Spinal cord (tissue), 10 donors: ENCODE measurements at places on chromosomes 3 and 15. TPM values are rescaled to one million over a fixed set of nuclear protein-coding genes. Genes with fewer than 3 reads are reported as not detected.

TTC23 gene
- 23.8 TPM for total RNA-seq

LCMT2 gene
- total RNA-seq, result 16.4 TPM

STAB1 gene
- 79.7 TPM for total RNA-seq

MRAS gene
- 81.9 TPM for total RNA-seq

ALDH1A2 gene
- total RNA-seq, result 78.6 TPM

DNA sequence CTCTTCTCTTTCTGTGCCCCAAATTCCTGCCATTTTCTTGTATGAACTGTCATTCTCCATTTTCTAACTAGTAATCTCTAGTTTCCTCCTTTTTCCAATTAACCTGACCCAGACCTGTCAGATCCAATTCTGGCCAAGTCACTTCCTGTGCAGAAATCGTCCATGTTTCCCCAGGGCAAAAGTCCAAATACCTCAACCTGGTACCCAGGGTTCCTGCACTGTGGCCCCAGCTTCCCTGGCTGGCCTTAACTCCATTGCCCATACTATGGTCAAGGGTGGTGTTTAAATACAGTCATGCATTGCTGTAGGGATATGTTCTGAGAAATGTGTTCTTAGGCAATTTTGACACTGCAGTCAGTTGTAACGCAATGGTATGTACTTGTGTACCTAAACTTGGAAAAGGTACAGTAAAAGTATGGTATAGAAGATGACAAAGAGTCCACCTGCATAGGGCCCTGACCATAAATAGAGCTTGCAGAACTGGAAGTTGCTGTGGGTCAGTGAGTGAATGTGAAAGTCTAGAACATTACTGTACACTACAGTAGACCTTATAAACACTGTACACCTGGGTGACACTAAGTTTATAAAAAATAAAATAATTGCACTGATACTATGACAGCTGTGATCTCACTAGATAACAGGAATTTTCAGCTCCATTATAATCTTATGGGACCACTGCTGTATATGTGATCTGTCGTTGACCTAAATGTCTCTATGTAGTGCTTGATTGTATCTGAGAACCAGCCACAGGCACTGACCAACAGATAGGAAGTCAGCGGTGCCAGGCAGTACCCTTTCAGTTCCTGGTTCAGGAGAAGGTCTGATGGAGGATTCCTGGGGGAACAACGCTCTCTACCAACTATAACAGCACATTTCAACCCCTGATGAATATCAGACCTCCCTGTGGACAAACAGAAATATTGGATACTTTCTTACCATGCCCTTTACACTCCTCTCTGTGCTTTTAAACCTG is 336.1 kb upstream of the PROK2 start:
- DNase-seq, result no peak
- no peaks in the 10 kb centered on the region for H3K4me1 ChIP-seq
- no peak overlapping the region for H3K4me3 ChIP-seq
- no peaks in the 10 kb centered on the region for H3K36me3 ChIP-seq

DNA sequence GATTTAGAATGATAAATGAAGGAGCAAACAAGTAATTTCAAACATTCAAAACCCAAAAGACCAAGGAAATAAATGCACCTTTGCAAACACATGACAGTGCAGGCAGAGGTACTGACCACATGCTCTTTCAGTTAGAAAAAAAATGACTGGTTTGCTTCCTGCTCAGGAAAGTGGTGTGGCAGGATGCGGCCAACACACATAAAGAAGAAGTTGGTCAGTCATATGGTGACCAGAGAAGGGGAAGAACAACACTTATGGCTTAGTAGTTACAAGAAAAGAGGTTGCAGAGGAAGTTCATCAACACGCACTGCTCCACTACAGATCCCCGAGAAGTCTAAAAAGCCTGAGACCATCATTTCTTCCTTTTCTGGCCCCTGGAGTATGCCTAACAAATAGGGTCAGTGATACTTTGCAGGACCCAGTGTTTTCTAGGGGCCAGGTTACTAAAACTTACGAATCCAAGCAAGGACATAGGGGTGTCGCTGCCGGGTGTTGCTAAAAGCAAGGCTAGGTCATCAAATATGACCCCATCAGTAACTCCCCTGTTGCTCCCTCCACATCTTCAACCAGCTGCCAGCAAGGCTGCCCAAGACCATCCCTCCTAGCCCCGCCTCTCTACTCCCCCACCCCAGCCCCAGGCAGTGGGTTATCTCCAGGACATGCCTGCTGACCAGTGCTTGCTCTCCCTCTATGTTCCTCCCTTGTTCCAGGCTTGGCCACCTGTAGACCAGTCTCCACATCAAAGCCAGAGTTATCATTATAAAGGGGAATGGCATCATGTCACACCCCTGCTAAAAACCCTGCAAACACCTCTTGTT is 11.2 kb downstream of the ATP8B4 start:
- H3K27me3 ChIP-seq, result no peaks in the 10 kb centered on the region
- H3K36me3 ChIP-seq, result no peaks in the 10 kb centered on the region
- H3K4me1 ChIP-seq, result no peaks in the 10 kb centered on the region
- no peak overlapping the region for H3K27ac ChIP-seq
- H3K4me3 ChIP-seq, result no peak overlapping the region

- peak; percentile 59 for DNase-seq
- H3K27me3 ChIP-seq, result no peaks in the 10 kb centered on the region
- peaks cover 3% of the 10 kb centered on the region for H3K4me1 ChIP-seq
Observed at GRCh38 chr3:53109891-53110771, 20.1 kb downstream of the RFT1 start.

DNA sequence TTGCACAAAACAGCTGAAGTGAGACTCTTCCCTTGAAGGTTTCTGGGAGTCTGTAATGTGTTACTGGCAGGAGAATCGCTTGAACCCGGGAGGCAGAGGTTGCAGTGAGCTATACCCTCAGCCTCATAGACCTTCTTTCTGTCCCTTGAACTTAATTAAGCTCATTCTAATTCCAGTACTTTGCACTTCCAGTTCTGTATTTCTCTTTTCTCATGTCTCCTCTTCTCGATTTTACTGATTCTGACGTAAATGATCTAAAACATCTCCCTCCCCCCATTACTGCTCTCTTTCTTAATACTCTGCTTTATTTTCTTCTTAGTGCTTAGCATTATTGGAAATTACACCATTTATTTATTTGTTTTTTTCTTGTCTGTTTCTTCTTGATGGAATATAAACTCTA is 165.4 kb upstream of the P2RY1 start:
- H3K4me3 ChIP-seq, result no peak overlapping the region
- no peaks in the 10 kb centered on the region for H3K4me1 ChIP-seq

DNA sequence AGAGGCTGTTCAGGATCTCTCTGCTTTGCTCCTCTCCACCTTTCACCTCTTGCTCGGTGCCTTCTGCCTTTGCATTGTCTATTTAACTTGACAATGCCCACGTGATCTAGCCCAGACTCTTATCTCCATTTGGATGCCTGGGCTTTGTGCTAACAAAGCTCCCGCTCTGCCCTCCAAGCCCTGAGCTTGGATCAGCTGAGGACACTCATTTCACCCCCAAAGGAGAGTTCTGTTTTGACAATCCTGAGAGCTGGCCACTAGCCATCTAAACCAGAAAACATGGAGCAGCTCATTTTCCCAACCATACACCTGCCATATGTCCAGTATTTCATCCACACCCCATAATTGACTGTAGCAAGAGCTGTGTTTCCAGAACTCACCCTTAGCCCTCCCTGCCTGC is 12.8 kb downstream of the GPR176 start:
- no peaks in the 10 kb centered on the region for H3K36me3 ChIP-seq
- no peaks in the 10 kb centered on the region for H3K27me3 ChIP-seq
- H3K4me3 ChIP-seq, result no peak overlapping the region
- DNase-seq, result no peak

DNA sequence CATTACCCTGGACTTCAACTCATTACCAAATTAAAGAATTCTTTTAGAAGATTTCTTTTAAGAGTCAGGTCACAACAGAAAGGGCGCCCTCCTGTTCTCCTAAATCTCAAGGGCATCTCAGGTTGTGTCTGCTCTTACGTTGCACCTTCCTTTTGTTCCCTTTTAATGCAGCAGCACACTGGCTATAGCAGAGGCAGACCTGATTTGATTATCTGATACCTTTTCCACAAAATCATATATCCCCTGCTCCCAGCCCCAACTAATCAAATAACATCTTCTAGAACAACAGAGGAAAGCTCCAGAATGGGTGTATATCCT is 40.1 kb downstream of the TIGIT start:
- H3K27ac ChIP-seq, result peak overlapping the region; percentile 65
- DNase-seq, result no peak
- H3K27me3 ChIP-seq, result no peaks in the 10 kb centered on the region
- no peak overlapping the region for H3K4me3 ChIP-seq

- H3K4me3 ChIP-seq, result no peak overlapping the region
- no peaks in the 10 kb centered on the region for H3K4me1 ChIP-seq
- H3K36me3 ChIP-seq, result no peaks in the 10 kb centered on the region
- H3K27ac ChIP-seq, result no peak overlapping the region
Observed at GRCh38 chr3:133295199-133295901, 104.5 kb upstream of the BFSP2 start.

DNA sequence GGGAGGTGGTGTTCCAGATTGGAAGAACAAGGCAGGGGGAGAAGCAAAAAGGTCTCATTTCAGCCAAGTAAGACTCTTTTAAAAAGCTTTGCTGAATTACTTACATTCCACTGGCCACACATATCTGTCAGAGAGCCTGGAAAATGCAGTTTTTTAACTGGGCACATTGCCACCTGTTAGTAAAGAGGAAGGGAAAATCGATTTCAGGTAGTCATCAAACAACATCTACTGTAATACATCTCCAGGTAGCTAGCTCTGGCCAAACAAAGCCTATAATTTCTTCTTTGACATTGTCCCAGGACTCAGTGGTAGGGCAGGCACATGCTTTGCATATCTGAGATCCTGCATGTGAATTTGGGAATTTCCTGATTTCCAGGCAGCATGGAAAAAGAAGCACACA is 480.7 kb upstream of the SUCLG2 start:
- H3K4me3 ChIP-seq, result no peak overlapping the region
- peaks cover 4% of the 10 kb centered on the region for H3K4me1 ChIP-seq
- no peaks in the 10 kb centered on the region for H3K36me3 ChIP-seq
- no peaks in the 10 kb centered on the region for H3K27me3 ChIP-seq

- H3K36me3 ChIP-seq, result peaks cover 46% of the 10 kb centered on the region
- H3K4me1 ChIP-seq, result peaks cover 35% of the 10 kb centered on the region
- no peak for DNase-seq
- H3K4me3 ChIP-seq, result no peak overlapping the region
- H3K27ac ChIP-seq, result no peak overlapping the region
Observed at GRCh38 chr3:184366619-184367289, 5.2 kb downstream of the POLR2H start.

GRCh38 chr3:43759938-43760337 is 69.2 kb downstream of the ABHD5 start:
- H3K27ac ChIP-seq, result no peak overlapping the region
- H3K27me3 ChIP-seq, result no peaks in the 10 kb centered on the region
- H3K4me1 ChIP-seq, result peaks cover 6% of the 10 kb centered on the region
- DNase-seq, result no peak
- H3K36me3 ChIP-seq, result no peaks in the 10 kb centered on the region
- no peak overlapping the region for H3K4me3 ChIP-seq

DNA sequence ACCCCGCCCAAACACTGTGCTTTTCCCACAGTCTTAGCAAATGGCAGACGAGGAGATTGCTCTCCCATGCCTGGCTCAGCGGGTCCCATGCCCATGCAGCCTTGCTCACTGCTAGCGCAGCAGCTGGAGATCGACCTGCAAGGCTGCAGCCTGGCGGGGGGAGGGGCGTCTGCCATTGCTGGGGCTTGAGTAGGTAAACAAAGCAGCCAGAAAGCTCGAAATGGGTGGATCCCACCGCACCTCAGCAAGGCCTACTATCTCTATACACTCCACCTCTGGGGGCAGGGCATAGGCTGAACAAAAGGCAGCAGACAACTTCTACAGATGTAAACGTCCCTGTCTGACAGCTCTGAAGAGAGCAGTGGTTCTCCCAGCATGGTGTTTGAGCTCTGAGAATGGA is 27.2 kb upstream of the WDR5B start:
- H3K4me1 ChIP-seq, result no peaks in the 10 kb centered on the region
- H3K27ac ChIP-seq, result no peak overlapping the region
- no peaks in the 10 kb centered on the region for H3K27me3 ChIP-seq
- H3K36me3 ChIP-seq, result peaks cover 19% of the 10 kb centered on the region
- DNase-seq, result no peak

DNA sequence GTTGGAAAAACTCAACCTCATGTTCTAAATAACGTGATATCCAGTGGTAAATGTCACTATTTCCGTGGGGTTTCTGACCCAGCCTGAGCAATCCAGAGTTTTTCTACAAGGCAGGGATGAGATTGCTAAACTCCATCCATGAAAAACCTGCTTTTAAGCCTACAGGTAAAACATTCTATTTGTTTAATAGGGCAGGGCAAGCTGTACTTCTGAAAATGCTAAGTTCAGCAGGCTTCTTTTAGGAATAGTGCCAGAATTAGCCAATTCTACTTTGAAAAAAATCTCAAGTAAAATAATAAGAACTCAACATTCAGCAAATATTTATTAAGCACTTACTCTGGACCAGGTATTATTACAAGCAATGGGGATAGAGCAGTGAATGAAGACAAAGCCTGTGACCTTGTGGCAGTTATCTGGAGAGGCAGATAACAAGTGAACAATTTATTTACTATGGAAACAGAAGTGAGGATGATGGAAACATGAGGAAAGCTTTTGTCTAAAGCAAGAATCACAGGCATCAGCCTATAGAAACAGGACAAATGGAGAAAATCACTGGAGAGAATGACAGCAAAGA is 13.3 kb downstream of the RPSA start:
- H3K36me3 ChIP-seq, result no peaks in the 10 kb centered on the region
- no peaks in the 10 kb centered on the region for H3K4me1 ChIP-seq
- H3K27me3 ChIP-seq, result no peaks in the 10 kb centered on the region
- no peak overlapping the region for H3K27ac ChIP-seq
- no peak for DNase-seq
- no peak overlapping the region for H3K4me3 ChIP-seq

GRCh38 chr15:42056934-42057798 is 36.3 kb upstream of the PLA2G4E start:
- no peak overlapping the region for H3K27ac ChIP-seq
- DNase-seq, result peak; percentile 56
- no peaks in the 10 kb centered on the region for H3K36me3 ChIP-seq
- no peak overlapping the region for H3K4me3 ChIP-seq
- peaks cover 2% of the 10 kb centered on the region for H3K27me3 ChIP-seq
- H3K4me1 ChIP-seq, result peaks cover 5% of the 10 kb centered on the region
